WERI-Rb-1 (cell line): ENCODE measurements at places on chromosomes 13 and 19.

DNA sequence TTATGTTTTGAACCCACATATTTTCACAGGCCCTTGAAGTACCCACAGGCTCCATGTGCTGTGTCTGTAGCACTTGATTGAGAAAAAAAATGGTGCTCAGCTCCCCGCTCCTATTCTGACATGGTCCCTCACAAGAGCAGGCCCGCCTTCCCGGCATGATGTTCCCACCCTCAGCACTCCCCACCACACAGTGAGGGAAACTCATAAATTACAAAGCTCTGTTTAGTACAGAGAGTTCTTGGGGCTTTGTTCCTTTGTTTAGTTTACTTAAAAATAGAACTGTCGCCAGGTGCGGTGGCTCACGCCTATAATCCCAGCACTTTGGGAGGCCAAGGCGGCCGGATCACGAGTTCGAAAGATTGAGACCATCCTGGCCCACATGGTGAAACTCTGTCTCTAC lies 25.9 kb upstream of the ABCC4 start:
- DNase-seq: no peak

- DNase-seq: no peak
Observed at GRCh38 chr13:48660361-48661076, 6.8 kb downstream of the CYSLTR2 start.

GRCh38 chr19:30682146-30682998 lies 310.2 kb downstream of the ZNF536 start:
- DNase-seq: no peak

- peak; percentile 98 for DNase-seq
Observed at GRCh38 chr13:114281351-114282040, at the start of gene UPF3A. Gene UPF3A (plus strand): TSS chr13:114281601. CDS start chr13:114281640, 39 bp downstream.

DNA sequence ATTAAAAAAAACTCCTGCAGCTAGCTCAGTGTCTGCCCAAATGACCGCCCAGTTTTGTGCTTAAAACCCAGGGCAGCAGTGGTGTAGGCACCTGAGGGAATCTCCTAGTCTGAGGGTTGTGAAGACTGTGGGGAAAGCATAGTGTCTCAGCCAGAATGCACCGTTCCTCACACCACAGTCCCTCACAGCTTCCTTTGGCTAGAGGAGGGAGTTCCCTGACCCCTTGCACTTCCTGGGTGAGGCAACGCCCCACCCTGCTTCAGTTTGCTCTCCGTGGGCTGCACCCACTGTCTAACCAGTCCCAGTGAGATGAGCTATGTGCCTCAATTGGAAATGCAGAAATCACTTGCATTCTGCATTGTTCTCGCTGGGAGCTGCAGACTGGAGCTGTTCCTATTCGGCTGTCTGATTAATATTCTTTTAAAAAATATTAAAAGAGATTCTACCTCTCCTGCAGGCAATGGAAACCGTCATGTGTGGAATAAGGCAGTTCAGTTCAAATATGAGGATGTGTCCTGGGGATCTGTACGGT lies 645.7 kb downstream of the FGF9 start:
- no peak for DNase-seq

- DNase-seq: no peak
Observed at GRCh38 chr19:46974181-46974580, 45.5 kb upstream of the NPAS1 start.

GRCh38 chr13:86082121-86082520 lies 282.9 kb upstream of the SLITRK6 start:
- DNase-seq: no peak

DNA sequence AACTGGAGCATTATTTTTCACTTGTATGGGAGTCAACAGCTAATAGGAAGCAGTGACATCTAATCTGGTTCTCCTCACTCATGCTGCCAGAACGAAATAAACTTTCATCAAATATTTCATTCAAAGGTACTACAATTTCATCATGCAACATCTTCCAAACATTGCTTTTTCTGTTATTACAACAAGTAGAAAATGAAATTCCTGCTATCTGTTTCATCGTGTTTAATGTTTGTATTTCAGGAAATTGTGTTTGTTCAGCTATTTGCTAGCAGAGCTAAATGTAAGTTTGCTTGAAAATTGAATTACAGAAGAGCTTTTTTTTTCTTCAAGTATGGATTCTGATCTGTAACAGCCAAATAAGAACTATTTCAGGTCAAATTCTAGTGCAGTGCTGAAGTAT lies 90.1 kb downstream of the SLITRK6 start:
- DNase-seq: no peak

DNA sequence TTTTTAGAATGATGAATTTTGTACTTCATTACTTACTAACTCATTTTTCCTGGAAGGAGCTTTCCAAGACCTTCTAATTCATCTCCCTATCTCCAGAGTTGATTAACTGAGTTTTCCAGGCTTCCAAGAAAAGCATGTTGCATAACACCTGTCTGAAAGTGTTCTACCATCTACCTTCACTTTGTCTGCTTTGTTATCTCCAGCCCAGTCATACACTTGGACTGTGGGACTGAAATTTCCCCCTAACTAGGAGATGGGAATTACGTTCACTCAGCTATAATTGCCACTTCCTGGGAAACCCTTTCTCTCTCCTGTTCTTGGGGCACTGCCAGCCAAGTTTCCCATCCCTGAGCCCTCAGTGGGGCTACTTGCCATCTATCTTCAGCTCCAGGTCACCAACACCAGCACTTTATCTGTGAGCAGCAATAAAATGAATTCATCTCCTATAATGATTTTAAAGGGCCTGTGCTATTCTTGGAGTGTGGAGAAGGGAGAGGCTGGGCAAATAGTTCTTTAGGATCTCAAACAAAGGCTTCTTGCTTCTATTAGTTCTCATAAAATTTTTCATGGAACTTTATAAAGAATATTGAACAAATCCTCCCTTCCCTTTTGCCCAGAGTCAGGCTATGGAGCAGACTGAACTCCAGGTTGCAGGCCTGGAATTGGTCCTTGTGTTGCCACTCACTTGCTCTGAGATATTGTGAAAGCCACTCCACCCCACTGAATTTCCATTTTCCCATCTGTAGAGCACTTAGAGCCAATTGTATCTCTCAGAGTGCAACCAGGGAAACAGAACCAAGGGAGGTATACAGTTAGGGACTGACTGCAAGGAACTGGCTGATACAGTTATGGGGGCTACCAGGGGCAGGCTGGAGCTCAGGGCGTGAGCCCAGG lies 17.8 kb upstream of the ATP12A start:
- DNase-seq: no peak

GRCh38 chr13:35979361-35979951 lies 151.7 kb downstream of the DCLK1 start:
- no peak for DNase-seq

DNA sequence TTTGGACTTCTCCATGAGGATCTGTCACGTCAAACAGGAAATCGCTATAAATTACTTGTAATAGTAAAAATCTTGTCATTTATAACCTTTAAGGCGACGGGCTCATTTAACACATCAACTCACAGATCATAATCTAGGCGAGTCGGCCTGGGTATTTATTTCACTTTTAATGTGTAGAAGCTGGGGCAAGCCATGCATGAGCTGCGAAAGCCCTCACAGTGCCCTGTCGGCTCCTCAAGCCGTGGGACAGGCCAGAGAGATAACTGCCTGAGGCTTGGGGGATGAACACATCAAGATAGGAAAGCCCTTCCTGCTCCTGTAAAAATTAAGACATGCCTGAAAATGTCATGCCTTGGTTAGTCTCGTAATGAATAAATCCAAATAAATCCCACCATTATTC lies 30.8 kb downstream of the SOX1 start:
- no peak for DNase-seq

- peak; percentile 99 for DNase-seq
Observed at GRCh38 chr19:17539238-17540117, 16.0 kb upstream of the COLGALT1 start.

DNA sequence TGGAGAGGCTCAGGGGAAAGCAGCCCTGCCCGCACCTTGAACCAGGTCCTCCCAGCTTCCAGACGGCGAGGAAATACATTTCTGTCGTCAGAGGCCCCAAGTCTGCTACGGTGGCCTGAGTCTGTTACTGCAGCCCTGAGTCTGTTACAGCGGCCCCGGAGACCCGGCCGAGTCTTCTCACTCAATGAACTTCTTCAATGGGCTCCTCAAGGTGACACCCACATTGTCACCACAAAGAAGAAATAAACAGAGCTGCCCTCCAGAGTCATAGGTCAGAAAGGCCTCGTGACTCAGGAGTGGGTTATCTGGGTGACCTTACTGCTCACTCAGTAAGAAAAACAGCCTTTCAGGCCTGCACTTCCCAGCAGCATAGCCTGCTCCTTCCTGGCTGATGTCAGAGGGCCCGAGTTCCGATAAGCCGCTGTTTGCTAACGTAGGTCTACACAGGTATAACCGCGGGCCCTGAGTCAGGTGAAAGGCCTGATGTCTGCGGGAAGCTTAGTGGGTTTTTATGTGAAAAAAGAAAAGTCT lies 66.9 kb upstream of the TM9SF2 start:
- peak; percentile 23 for DNase-seq
